Keratinocyte (primary cell): ENCODE measurements at places on chromosomes 6 and 20.
A peak's percentile ranks its signal among the peaks of the same experiment; 100 is the strongest.

DNA sequence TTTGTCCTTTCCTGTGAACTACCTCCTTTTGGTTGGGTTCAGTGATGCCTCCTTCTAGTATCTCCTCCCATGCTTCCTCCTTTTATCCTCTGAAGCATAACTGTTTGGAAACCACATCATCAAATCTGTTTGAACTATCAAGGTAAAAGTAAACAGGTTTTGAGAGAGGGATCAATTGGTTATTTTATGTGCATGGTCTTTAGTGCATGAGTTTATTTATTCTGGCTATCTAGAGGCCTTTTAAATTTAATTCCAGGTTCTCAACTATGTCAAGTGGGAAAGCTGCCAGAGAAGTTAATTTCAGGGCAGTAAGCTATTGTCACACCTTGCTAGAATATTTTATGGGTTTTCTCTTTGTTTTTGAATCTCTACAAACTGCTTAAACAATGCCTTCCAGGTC, 54.1 kb downstream of the WASF1 start:
- no peak for DNase-seq

DNA sequence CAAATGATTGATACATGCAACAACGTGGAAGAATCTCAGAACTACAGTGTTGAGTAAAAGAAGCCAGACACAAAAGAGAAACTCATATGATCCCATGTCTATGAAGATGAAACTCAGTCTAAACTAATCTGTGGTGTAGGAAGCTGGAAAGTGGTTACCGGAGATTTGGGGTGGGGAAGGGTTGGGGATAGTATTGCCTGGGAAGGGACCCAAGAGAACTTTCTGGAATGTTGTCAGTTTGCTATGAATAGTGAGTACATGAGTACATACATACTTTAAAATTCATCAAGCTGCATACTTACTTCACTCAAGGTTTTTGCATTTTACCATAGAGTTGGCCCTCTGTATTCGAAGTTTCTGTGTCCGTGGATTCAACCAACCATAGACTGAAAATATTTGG, 106.0 kb downstream of the SAMD5 start:
- DNase-seq, result no peak

GRCh38 chr6:9540126-9540525, 874.7 kb downstream of the TFAP2A start:
- no peak for DNase-seq

DNA sequence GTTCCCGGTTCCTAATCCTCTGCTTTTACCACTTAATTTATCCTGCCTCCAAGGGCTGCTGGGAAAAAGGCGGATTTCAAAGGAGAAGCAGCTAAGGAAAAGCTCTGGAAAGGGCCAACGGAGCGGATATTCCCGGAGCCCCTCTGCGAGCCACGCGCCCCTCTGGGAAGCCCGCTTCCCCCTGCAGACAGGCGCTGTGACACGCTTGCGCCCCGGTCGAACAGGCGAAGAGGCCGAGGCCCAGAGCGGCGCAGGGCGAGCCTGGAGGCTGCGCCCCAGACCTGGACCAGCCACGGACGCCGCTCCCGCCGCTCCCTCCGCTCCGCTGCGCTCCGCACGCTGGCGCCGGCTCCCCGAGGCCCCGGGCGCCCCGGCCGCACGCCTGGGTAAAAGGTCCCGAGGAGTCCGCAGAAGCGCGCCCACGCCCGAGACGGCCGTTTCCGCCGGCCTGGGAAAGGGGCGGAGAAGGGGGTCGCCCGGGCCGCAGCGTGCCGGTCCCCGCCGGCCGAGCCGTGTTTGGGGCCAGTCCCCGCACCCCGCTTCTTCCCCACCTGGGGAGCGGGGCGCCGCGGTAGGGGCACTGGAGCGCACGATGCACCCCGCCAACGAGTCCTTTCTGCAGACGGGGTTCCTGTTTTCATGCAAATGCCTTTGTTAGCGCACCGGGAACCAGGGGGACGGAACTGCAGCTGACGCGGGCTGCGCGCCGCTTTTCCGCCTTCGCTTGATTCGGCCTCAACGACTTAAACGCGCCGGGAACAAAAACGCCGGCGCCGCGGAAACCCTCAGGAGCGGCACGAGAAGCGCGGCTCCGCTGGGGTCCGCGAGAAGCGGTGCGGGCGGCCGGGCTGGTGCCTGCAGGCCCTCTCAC, 91.9 kb upstream of the SIRPA start:
- no peak for DNase-seq

GRCh38 chr6:41713159-41713649, 22.2 kb downstream of the TFEB start:
- DNase-seq, result no peak

GRCh38 chr6:14502551-14502950, 385.0 kb downstream of the CD83 start:
- no peak for DNase-seq

- no peak for DNase-seq
Observed at GRCh38 chr6:137486416-137486815, 7.8 kb downstream of the OLIG3 start.

DNA sequence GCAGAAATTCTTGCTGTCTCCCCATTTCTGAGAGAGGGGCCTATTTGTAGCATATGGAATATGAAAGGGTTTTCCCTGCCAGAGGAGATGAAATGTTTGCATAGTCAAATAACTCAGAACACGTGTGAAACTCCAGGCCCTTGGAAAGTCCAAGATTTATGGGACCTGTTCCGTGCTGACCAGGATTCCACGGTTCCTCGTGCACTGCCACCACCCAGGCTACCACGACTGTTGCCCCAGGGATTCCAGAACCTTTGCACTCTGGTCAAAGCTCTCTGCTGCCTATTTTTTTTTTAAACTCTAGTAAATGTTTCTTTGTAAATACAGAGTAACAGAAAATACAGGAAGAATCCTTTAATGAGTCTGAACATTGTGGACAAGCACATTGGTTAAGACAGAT, 35.0 kb downstream of the MYLK4 start:
- DNase-seq, result no peak

DNA sequence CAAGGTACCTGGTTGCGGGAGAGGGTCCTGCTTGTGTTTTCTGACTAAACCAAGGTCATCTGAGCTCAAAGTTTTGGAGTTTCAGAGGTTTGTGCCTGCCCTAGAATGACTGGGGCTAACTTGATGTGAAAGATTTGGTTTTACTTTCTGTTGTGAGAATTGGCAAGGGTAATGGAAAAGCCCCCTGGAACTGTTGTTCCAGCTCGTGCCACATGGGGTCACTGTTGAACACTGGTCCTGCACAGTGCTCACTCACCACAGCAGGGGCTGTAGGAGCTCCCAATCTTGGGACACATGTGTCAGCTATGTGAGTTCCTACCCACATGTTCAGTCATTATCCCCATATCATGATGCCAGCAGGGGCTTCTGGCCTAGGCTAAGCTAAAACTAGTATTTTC, 6.5 kb downstream of the TGM6 start:
- no peak for DNase-seq

- peak; percentile 38 for DNase-seq
Observed at GRCh38 chr20:44388466-44389023, 33.0 kb downstream of the HNF4A start.

DNA sequence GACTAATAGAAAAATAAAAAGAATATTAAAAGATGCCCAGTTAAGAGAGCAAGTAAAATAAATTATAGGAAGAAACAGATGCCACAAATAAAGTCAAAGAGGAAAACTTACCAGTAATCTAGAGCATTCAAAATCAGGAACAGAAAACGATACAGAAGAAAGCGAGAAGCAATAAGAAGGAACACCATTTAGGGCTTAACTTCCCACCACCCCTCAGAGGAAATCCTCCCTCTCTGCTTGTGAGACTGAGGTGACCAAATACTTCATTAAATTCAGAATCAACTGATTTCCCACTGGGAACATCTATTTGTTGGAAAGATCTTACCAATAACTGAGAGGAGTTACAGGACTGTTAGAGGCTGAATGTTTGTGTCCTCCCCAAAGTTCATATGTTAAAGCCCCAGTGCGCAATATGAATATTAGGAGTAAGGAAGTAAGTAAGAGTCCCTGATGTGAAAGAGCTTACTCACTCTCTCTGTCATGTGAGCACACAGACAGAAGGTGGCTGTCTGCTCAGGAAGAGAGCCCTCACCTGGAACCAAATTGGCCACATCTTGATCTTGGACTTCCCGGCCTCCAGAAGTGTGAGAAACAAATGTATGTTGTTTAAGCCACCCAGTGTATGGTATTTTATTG, 19.5 kb downstream of the KATNA1 start:
- DNase-seq, result no peak

DNA sequence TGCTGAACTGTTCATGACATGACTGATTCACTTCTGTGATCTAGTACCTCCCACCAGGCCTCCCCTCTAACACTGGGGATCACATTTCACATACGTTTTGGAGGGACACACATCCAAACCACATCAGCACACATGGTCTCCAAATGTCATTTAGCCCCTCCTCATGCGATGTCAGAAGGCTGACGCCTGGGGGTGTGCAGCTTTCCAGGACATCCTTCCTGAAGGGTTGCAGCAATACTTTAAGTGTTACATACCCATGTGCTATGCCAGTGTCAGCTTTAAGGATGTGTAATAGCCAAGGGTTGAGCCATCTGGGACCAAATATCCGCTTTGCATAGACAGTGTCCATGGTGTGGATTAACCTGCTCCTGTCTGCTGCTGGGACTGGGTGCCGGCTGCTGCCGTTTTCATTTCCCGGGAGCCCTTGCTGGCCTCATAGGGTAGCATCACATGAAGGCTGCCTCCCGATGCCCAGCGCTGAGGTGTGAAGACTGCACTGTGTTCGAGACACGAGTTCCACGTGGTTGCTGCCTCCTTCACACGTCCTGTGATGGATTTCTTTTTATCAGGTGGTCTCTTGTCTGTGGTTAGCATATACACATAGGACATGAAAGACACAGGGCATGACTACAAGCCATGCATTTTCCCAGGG, 219.0 kb downstream of the THBS2 start:
- DNase-seq, result no peak

DNA sequence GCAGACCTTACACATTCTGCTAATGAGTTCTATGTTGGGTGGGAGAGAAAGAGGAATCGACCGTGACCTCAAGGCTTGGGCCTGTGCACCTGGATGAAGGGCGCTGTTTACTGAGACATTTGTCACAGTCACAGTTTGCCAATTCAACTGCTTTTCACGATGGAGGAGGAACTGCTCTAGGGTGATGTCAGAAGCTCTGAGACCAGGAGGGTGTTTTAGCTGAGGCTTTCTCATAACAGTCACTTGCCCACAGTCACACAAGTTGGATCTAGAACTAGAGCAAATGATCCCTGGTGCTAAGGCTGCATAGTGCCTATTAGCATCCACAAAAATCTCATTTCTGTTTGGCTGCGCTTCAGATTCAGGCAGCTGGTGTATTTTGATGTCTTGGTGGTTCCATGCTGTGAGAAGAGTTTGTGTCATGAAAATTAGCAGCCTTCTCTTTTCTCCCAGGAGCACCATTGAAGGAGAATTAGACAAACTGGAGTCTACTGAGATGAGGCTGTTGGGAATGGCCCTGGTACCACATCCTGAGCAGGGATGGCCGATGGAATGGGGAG, 83.3 kb upstream of the TGM3 start:
- no peak for DNase-seq

DNA sequence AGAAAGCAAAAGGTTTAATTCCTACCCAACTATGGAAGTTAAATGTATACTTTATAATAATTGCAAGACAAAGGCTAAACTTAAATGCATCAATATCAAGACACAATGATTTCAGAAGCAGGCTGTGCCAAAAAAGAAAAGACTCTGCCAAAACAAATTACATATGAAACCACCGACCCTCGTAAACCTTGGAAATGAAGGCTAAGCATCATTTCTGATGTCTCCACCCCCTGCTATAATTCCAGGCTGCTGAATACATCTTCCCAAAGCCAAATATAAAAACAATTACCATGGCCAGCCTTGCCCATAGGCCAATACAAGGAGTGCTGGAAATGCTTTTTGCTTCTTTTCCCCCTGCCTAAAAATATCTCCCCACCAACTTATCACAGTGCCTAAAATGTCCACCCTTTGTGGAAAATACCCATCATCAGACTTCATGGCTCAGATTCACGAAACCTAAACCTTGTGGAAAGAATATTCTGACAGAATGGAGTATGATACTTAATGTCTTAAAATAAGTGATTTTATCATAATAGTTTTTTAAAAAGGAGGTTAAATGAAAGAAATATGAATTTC, 37.4 kb downstream of the RCAN2 start:
- DNase-seq, result no peak

DNA sequence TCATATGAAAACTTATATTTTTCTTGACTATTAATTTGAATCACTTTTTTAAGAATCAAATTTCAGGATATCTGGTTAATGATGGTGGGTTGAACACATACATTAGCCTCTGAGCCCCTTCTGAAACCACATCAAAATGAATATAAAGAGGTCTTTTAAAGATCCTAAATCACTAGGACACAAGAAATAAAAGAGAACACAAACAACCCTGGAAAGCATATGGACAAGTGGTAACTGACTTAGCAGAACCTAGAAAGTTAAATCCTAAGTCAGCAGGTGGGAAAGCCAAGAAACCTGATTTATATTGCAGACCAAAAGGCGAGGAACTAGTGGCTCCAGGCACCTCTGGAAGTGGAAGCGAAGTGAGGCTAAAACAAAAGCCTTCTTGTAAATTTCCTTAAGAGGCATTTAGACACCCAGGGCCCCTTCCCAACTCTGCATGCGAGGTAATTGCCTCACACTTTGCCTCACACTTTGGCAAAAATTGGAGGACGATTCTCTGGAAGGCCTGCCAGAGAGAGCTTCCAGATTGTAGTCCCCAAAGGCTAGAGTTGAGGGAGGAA, 293.9 kb downstream of the KHDC1L start:
- DNase-seq, result no peak

DNA sequence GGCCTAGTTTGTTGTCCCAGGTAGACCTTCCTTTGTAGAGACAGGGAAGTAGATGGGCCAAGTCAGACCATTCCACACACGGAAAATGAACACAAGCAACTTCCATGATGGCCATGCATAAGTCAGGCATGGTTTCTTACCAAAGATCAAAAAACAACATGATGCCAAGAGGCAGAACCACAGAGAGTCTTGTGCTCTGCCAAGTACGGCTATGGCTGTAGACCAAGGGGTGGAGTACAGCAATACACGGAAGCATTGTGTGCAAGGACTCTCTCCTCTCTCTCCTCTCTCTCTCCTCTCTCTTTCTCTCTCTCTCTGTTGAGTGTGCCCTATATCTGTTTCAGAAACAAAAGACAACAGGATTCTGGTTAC, 4.8 kb upstream of the DUSP22 start:
- no peak for DNase-seq

GRCh38 chr6:104312851-104313250, 546.9 kb downstream of the HACE1 start:
- DNase-seq, result no peak

DNA sequence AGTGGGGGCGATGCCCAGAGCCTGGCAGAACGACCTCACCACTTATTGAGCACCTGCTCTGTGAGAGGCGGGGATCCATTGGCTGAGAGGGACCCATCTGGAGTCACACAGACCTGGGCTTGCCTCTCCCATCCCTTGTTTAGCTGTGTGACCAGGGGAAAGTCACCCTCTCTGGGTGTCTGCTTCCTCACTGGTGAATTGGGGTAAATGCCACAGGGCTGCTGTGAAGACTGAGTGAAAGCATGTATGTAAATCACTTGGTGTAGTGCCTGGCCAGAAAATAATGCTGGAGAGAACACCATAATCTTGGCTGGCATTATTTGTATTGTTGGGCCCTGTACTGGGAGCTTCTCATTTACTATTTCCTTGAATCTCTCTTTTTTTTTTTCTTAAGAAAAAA, 83.4 kb upstream of the PRL start:
- no peak for DNase-seq
